HFFc6 (cell line): ENCODE measurements at places on chromosomes 11 and 22.
A peak's percentile ranks its signal among the peaks of the same experiment; 100 is the strongest.

GRCh38 chr11:14971865-14972580 lies at the start of gene CALCA:
Gene CALCA, minus strand, starts transcription at chr11:14972351. Its CDS starts 1,159 bp downstream, at chr11:14971192.
- DNase-seq: no peak

GRCh38 chr22:19042285-19043120 lies 79.7 kb downstream of the DGCR2 start:
- DNase-seq: no peak

GRCh38 chr22:38715176-38715764 lies 9.5 kb downstream of the GTPBP1 start:
- DNase-seq: no peak

DNA sequence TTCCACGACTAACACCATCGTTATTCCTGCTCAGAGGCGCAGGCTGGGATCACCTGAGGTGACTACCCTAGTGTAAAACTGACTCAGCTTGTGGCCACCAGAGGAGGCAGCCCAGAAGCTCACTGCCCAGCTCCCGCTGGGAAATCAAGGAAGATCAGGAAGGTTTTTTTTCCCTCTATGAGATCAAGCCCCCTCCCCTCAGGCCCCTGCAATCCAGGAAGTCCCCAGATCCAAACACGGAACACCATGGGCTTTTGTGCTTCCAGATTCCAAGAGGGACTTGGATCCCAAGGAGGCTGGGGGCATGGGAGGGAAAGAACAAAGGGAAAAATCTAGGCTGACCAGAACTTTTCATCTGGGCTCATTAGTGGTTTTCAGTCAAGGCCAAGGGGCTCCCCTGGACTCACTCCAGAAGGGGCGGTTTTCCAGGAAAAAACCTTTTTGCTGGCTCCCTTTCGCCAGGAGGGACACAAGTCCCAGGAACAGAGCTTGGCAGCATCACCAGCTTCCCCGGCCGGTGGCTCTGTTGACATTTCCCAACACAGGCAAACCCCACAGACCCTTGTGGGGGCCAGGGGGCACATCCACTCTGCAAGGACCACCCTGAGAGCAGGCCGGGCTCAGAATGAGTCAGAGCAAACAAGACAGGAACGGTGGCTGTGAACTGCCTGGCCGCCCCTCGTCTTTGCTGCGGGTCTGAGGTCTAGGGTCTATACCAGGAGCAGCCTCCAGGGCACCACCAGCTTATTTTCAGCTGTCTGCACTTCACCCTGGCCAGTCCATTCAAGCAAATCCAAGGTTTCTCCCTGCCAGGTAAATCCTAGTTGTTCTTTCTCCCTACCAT lies 36.8 kb downstream of the MYH9 start:
- peak; percentile 67 for DNase-seq

- no peak for DNase-seq
Observed at GRCh38 chr11:26134481-26135355, 197.2 kb upstream of the ANO3 start.

- no peak for DNase-seq
Observed at GRCh38 chr11:17403980-17404759, 15.7 kb upstream of the KCNJ11 start.

GRCh38 chr22:42172773-42173172 lies 42.2 kb upstream of the CYP2D6 start:
- peak; percentile 71 for DNase-seq

GRCh38 chr22:42684462-42685195 lies 35.4 kb upstream of the CYB5R3 start:
- no peak for DNase-seq

GRCh38 chr11:121437018-121437685 lies 15.0 kb upstream of the SORL1 start:
- no peak for DNase-seq

- DNase-seq: no peak
Observed at GRCh38 chr11:115974703-115975102, 470.5 kb upstream of the CADM1 start.

- peak; percentile 17 for DNase-seq
Observed at GRCh38 chr11:75667831-75668450, 897 bp downstream of the MAP6 start.

DNA sequence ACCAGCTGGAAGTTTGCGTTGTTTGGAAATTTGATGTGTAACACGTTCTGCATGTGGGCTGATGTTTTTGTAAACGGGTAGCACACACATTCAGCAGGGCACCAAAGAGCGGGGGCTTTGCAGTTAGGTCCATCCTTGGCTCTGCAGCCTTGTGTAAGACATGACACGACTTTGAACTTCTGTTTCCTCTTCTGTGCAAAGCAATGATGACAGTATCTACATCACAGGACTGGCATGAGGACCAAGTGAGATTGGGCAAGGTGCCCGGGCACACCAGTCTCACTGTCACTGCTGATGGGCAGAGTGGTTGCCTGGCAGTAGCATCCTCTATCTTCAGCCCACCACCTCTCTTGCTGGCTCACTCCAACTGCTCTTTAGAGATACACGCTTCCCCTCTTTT lies 3.3 kb downstream of the TCN2 start:
- no peak for DNase-seq

DNA sequence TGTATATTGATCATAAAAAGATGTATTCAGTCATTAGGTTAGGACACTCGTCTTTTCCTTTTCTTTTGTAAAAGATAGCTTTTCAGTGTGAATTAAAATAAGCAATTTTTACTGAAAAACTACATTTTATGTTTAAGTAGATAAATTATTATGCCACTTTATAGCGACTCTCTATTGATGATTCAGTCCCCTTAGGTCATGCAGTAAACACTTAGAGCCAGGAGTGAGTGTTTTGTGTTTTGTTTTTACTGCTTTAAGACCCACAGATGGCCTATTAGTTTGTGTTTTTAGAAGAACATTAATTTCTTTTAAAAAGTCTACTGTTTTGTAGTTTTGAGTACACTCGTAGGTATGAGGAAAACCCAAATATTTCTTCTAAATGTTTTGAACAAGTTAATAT lies 86.6 kb downstream of the YAP1 start:
- DNase-seq: no peak

GRCh38 chr11:120245434-120245833 lies 5.5 kb downstream of the POU2F3 start:
- no peak for DNase-seq

GRCh38 chr11:1225386-1226225 lies 2.7 kb downstream of the MUC5B start:
- no peak for DNase-seq

GRCh38 chr11:114606003-114606801 lies 10.6 kb upstream of the NXPE4 start:
- no peak for DNase-seq

DNA sequence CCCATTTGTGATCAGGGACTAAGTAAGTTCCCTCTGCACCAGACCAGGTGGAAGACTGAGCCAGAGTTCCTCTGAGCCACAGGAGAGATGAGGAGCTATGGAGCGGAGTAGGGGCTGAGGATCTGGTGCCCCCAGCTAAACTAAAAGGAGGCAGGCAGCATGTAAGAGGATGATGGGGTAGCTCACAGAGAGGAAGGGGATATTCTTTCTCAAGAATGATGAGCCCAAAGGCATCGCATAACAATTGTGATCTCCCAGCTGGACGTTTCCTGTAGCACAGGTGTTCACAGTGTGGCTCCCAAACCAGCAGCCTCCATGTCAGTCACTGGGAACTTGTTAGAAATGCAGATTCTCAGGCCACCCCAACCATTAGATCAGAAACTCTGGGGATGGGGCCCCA lies 24.4 kb downstream of the ADAMTS8 start:
- DNase-seq: no peak

- no peak for DNase-seq
Observed at GRCh38 chr11:29518389-29519174, 498.2 kb downstream of the KCNA4 start.

DNA sequence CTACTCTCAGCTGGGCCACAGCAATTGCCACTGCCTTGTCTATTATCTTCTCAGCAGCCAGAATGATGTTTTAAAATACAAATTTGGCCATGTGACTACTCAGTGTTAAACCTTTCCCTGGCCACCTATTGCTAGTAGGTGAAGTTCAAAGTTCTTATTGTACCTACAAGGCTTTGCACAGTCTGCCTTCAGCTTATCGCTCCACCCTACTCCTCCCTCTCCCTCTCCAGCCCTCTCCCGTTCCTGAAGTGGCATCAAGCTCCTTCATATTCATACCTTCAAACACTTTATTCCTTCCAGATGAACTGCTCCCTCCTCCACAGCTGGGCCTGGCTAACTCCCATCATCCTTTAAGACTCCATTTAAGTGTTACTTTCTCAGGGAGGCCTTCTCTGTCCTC lies 37.3 kb downstream of the OR10A6 start:
- no peak for DNase-seq

- DNase-seq: no peak
Observed at GRCh38 chr11:2730272-2731129, 30.7 kb upstream of the KCNQ1OT1 start.

DNA sequence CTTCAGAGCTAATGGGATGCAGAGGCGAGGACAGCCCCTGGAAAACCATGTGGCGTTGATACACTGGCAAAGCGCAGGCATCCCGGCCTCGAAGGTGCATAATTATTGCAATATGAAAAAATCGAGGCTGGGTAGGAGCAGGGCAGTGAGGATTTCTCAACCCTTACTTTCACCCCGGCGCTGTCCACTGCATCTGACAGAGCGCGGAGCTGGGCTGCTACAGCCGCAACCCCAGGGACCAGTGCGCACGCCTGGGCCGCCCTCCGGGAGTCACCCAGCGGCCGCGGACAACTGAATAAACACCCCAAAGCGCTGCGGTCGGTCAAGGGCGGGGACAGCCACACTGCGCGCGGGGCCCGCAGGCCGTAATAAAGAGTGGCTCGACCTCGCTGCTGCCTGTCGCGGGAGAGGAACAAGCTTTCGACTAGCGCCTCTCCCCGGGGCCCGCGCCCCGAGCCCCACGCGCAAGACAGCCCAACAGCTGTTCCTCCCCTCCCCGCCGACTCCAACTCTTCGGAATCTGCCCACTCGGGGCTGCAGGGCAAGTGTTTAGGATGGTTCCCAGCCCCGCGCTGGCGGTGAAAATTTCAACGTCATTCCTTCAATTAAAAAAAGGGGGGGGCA lies 3.6 kb upstream of the WT1 start:
- no peak for DNase-seq
